Keratinocyte (primary cell): ENCODE measurements at places on chromosomes 4 and X.

DNA sequence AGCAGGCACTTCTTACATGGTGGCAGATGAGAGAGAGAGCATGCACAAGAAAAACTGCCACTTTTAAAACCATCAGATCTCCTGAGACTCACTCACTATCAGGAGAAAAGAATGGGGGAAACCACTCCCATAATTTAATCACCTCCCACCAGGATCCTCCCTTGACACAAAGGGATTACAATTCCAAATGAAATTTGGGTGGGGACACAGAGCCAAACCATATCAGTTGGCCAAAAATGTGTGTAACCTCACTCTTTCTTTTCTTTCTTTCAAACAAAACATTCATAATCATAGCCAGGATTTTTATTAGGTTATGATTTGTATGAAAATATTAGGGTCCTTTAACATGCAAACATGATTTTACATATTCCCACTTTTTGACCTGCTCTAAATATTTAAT, 222.1 kb downstream of the PCDH18 start:
- DNase-seq = no peak

DNA sequence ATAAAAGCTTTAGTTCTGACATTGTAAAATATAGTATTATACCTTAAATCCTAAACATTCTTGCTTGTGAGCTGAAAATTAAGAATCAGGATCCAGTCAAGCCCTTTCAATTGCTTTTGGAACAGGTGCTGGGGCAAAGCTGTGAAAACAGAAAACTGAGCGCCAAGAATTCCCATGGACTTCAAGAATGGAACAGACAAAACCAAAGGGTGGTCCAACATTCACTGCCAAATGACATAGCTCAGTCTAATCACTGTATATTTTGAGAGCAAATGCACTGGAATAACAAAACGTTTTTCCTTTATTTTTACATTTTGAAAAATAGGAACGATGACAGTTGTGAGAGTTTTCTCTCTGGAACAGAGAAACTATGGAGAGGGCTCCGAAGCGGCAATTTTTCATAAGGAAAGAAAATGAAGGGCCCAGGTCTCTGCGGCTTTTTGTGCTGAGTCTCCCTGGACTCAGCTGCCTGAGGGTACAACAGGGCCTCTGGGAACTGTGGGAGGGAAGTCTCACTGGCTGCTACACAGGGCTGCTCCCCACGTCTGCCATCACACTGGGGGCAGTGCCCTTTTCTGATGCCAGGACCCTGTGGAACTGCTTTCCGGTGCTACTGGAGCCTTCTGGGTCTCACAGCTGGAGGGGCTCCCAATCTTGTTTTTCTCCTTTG, 56.0 kb upstream of the BMPR1B start:
- no peak for DNase-seq

GRCh38 chr4:101065935-101066485, 281.3 kb downstream of the PPP3CA start:
- DNase-seq = no peak

DNA sequence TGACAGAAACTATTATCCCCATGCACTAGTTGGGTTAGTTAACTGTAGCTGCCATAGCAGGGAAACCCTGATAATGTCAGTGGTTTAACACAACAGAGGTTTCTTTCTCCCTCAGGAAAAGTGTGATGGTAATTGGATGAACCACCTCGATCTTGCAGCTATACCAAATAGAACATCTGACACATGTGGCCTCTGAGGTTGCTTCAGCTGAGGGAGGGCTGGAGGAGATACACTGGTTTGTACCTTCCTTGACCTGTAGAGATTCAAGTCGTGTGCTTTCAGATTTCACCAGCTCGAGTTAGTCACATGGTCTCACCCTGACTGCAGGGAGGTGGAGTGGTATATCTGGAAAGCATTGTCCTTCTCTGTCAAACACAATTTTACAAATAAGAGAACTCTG, 147.2 kb upstream of the SFRP2 start:
- no peak for DNase-seq

GRCh38 chr4:140255467-140255866, 101.5 kb upstream of the MAML3 start:
- no peak for DNase-seq
